ENCODE measurements at places on chromosomes 11 and 22.

DNA sequence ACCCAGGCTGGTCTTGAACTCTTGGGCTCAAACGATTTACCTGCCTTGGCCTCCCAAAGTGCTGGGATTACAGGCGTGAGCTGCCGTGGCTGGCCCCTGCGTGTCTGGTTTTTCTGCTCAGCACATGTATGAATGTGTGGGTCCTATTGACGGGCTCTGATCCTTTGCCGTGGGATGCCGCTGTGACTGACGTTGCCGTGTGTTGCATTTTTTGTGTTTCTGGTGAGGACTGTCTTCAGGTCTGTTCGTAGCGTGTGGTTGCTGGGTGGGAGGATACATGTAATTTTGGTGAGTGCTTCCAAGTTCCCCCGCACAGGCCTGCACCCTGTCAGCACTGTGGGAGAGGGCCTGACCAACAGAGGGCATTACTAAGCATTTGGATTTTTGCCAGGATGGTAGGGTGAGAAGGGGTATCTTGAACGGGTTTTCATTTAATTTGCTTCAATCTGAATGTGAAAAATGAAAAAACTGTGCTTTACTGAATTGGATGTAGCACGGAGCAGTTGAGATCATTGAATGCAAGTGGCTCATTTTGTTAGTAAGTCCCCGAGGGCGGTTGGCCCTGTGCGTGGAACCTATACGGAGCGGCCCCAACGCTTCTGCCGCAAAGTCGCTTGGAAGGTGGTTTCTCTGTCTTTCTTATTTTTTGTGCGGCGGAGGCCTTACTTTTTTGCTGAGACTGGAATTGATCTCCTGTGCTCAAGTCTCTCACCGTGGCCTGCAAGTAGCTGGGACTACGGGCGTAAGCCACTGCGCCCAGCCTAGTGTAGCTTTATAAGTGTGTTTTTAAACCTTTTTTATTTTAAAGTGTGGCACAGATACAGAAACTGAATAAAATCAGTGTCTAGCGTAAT, 8.2 kb downstream of the ZBED4 start:
- DNase-seq, result no peak

DNA sequence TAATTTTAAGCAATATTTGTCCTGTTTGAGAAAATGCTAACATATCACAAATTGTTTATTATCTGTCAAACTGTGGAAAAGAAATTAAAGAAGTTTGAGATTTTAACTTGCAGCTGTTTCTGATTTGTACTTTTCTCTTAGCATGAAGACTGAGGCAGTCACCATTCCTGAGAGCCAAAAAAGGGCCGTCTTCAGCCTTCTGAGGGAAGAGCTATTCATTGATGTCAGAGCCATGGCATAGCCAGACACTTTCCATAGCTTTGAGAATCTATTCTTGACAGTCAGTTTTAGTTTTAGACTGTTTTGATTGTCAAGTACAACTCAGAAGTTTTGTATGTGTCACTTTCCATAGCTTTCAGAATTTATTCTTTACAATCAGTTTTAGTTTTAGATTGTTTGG, 32.1 kb downstream of the YAP1 start:
- DNase-seq, result no peak

DNA sequence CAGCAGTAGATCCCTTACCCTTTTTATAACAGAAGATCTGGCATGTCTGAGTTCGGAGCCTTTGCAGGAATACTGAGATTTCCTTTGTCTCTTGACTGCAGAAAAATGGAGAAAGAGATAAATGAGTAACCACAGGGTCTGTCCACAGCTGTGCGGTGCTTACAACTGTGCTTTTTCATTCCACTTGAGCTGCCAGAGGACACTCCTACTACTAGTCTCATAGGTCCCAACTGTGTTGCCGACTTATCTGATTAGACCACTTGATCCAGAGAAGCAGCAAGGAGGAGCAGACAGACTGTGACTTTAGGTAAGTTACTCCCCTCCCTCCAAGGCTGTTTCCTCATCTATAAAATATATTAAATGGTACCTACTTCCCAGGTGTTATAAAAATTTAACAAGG, 17.5 kb downstream of the FAM227A start:
- no peak for DNase-seq

GRCh38 chr11:119691020-119691666, 37.9 kb downstream of the NECTIN1 start:
- no peak for DNase-seq

DNA sequence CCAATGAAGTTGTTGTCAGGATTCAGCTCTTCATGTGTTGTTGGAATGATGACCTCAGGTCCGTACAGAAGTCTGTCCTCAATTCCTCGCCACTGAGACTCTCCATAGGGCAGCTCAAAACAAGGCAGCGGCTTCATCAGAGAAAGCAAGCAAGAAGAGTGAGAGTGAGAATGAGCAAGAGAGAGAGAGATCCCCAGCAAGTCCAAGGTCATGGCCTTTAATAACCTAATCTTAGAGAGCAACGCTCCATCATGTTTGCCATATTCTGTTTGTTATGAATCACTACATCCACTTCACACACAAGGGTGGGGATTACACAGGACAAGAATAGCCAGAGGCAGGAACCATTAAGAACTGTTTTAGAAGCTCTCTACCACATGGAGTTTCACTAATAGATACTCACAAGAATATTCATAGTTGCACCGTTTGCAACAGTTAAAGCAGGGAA, 23.3 kb upstream of the MMP7 start:
- DNase-seq, result no peak

DNA sequence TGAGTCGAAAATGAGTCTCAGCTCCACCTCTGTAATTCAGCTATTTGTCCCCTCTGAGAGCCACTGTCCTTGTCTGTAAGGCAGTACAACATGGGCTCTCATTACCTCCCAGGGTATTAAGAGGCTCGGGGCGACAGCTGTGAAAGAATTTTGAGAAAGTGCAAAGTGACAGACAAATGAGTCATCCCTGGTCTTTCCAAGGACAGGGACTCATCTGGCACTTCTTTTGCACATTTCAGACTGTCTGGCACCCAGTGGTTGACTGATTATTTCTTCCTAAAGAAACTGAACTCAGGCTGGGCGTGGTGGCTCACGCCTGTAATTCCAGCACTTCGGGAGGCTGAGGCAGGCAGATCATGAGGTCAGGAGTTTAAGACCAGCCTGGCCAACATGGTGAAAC, 62.1 kb upstream of the ARFGAP3 start:
- no peak for DNase-seq

GRCh38 chr11:118623269-118623655, 15.8 kb downstream of the PHLDB1 start:
- no peak for DNase-seq

GRCh38 chr11:120688163-120688562, 176.6 kb downstream of the GRIK4 start:
- DNase-seq, result no peak

- no peak for DNase-seq
These were observed 21.2 kb upstream of the PSMA1 start for GRCh38 chr11:14541192-14541947.

All from smooth muscle cell of the brain vasculature (primary cell).